ENCODE measurements at places on chromosomes 4 and X.

DNA sequence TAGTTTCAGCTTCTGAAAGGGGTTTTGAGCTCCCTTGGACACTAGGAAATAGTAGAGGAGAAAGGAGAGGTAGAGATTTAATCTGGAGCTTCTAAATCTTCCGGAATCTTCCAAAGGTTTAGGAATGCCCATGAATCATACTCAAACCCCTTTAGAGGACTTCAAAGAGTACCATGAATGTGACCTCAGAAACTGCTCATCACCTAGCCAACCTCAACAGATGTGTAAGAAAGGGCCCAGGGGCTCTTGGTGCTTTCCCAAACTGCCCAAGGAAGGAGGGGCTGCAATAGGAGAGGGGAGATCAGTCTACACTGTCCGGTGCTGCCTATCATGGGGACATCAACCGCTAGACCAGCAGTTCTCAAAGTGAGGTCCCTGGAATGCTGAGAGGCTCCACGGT, 109.1 kb downstream of the RBM47 start:
- no peak for DNase-seq

- no peak for DNase-seq
These were observed 40.8 kb downstream of the PSAPL1 start for GRCh38 chr4:7393601-7394575.

DNA sequence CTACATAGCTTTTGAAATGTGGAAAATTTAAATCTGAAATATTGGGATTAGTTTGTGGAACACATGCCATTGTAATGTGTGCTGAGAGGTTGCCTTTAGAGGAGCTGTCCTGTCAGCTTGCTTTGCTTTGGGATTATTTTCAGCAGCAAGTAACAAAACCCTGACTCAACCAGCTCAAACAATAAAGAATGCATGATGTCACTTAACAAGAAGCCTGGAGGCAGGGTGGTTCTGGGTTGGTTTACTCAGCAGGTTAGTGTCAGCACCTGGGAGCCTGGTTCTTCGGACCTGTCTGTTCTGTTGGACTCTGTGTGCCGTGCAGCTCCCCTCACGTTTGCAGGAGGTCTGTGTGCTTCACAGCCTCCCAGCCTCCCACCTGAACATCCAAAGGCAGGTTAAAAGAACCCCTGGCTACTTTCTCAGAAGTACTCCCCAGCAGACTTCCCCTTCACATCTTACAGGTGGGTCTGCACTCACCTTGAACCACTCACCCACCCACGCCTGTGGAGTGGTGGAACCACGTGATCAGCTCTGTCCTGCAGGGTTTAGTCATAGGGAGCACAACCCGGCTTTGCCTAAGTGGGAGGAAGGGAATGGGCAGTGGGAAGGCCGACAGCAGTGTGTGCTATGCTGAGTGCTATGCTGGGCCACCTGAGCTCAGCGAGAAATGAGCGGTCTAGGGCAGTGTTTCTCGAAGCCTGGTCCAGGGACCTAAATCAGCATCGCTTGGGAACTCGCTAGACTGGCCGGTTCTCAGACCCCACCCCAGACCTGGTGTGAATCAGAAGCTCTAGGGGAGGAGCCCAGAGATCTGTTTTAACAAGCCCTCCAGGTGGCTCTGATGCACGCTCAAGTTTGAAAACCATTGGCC, 20.4 kb downstream of the TMEM131L start:
- no peak for DNase-seq

DNA sequence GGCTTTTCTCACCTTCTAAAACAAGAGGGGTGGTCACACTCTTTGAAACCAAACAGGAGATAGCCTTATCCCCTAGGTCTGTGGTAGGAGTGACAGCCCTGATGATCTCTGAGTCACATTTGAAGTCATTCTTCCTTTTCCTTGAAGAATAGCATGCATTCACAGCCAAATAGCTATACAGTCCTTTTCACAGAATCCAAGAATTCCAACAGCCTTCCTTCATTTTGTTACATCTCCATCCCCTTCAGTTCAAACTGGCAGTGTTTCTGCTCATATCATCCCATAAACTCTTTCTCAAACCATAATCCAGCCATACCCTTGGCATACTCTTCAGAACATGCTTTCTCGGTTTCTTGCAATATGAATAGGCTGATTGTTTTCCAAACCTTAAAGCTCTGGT, 33.3 kb upstream of the TMEM184C start:
- no peak for DNase-seq

DNA sequence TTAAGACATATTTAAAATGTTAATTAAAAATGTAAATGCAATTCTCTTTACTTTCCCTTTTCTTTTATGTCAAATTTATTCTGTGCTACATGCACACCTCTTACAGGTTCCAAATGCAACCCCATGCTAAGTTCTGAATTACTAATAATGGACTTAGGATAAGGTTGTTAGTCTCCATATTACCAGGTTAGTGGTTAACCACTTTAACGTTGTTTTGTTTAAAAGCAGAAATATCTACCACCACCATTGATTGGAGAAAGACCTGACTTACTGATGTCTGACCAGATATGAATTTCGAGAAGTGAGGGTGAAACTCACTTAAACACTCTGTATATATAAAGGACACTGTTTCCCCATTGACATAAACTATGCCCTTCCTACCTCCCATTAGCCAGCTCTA, 6.9 kb upstream of the TRPC3 start:
- DNase-seq, result no peak

DNA sequence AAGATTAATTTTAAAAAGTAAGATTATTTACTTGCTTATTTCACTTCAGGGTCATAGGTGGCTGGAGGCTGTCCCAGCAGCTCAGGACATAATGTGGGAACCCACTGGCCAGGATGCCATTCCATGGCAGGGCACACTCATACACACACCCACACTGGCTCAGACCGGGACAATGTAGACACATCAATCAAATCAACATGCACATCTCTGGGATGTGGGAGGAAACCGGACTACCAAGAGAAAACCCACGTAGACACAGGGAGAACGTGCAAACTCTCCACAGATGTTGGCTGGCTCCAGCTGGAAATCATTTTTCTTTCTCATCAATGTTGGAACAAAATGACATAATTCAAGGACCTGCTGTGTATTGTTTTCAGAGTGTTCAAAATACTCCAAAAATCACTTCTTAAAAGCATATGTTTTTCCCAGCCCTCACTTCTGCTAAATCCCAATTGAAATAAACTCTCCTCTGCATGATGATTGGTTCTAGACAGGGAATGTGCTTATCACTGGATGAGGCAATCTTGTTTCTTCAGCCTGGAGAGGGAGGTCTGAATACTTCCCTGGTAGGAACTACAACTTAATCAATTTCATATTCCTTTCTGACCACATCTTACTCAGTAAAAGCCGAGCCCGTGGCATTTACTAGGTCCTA, 18.6 kb upstream of the CPE start:
- no peak for DNase-seq

- no peak for DNase-seq
These were observed 54.0 kb upstream of the LDB2 start for GRCh38 chr4:16952462-16952871.

GRCh38 chr4:73740353-73740778, at the start of gene CXCL8:
CXCL8 (plus strand) TSS chr4:73740569; CDS start chr4:73740659, 90 bp downstream.
- no peak for DNase-seq

- no peak for DNase-seq
These were observed 1499.5 kb upstream of the ADGRL3 start for GRCh38 chr4:59700651-59701050.

- DNase-seq, result peak; percentile 59
These were observed 8.3 kb upstream of the BCOR start for GRCh38 chrX:40105835-40106675.

DNA sequence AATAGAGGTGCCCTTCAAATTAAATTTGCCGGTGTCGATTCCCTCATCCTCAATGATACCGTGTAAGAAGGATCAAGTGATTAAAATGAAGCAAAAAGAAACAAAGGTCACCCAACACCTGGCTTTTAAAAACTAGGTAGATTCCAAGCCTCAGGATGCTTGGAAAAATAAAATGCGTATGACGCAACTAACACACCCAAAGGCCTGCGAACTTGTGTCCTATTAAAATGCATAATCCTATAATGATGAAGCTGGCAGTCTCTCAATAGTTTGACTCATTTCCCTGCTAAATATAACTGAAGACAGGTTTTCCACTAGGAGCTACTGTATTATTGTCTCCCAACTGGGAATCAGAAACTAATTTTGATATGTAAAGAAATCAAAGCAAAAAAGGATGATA, 263.2 kb downstream of the DHX15 start:
- no peak for DNase-seq

- DNase-seq, result no peak
These were observed 259.8 kb downstream of the NR3C2 start for GRCh38 chr4:148182230-148182911.

- DNase-seq, result no peak
These were observed 31.8 kb downstream of the HPGD start for GRCh38 chr4:174490451-174490961.

DNA sequence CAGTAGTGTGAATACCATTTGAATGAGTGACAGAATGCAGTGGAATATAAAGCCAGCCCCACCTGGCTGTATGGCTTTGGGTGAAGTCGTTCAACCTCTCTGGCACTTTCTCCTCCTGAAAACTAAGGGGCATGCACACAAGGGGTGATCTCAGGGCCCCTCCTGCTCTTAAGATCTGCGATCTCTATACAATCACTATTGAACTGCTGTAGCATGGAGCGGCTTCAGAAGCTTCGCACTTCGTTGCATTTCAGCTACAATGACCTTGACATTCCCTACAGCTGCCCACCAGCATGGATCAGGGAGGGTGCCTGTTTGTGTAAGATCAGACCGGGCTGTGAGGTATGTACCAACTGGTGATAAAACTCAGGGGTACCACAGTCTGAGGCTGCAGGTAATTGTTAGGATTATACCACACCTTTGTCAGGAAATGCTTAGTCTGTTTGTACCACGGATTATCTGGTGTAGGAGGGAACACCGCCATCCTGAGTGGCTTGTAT, 85.2 kb downstream of the AASDH start:
- DNase-seq, result no peak

DNA sequence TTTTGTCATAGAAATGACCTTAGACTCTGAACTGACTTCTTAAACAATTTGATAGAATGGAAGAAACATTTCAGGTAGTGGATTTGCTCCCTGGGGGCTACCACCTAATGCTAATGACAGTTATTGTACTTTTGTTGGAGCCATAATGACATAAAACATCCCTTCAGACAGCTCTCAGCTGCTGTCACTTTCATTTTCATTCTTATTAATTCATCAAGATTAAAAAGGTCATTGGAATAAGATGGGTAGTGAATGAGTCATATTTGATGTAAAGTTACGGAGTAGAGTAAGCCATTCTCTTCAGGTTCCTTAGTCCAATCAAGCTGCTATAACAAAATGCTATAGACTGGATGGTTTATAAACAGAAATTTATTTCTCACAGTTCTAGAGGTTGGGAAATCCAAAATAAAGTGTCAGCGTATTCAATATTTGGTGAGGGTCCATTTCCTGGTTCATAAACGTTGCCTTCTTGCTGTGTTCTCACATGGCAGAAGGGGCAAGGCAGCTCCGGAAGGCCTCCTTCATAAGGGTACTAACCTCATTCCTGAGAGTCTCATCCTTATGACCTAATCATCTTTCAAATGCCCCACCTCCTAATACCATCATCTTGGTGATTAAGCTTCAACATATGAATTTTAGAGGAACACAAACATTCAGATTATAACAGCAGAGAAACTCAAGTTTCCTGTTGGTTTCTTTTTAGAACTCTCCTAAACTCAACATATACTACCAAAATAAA, 268.5 kb downstream of the ARAP2 start:
- no peak for DNase-seq

DNA sequence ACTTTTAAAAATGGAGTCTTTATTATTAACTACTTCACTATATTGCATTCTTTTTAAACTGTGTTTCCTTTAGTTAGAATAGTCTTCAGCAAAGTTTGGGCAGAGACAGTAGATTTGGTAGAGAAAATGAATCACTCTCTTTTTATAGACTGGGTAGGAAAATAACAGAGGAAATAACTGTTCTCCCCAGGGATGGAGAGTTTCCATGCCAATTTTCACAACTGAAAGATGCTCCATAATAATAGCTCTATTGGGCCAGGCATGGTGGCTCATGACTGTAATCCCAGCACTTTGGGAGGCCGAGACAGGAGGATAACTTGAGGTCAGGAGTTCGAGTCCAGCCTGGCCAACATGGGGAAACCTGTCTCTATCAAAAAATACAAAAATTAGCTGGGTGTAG, 13.1 kb downstream of the HSD17B13 start:
- DNase-seq, result no peak

- no peak for DNase-seq
These were observed 2315.7 kb upstream of the TENM3 start for GRCh38 chr4:179927473-179927872.

DNA sequence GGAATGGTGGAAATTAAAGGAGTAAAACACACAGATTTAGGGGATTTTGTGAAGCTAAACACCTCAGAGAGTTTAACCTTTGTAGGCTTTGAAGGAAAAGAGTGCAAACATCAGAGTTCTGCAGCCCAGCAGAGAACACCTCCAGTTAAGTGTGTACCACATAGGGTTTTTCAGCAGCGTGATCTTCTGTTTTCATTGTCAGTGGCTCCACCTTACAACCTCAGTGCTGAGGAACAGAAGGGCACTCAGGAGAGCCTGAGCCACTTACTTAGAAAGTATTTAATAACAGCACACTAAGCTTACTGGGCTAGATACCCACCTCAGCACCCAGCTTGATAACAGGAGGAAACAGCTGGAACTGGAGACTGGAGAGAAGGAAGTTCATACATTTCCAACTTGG, 2.0 kb upstream of the FBXW7 start:
- DNase-seq, result no peak

- no peak for DNase-seq
These were observed 96.0 kb downstream of the PAPSS1 start for GRCh38 chr4:107624024-107624423.

GRCh38 chrX:34653811-34654210, 3.3 kb downstream of the TMEM47 start:
- no peak for DNase-seq

DNA sequence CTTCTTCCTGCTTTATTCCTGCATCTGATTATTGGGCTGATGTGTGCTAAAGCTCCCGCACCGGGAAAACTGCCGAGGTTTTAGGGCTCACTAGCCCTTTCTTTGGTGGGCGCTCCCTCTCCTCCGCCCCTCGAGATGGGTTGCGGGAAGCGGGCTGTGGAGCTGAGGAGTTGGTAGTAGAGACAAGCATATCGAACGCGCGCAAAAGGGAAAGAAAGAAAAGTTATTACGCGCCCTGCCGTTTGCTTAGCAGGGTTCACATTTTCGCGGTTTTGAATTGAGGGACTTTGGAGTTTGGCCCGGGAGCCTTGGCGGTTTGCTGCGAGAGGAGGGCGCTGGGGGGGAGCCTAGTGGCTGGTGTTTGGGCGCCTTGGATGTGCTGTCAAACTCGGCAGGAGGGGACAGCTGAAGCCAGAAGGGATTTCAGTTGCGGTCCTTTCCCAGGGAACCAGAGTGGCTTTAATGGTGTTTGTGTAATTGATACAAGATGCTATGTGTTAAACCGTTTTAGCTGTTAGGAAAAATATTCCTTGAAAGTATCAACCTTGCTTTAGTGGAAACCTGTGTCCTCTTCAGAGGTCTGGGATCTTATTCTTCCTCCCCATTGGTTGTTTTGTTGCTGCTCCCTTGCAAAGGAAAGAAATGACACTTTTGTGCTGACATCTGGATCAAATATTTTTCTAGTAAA, 1.1 kb downstream of the GAB1 start:
- no peak for DNase-seq

All from T-cell (primary cell).